ENCODE measurements at places on chromosomes 5 and 9. TPM values are rescaled to one million over a fixed set of nuclear protein-coding genes. Genes with fewer than 3 reads are reported as not detected.

DNA sequence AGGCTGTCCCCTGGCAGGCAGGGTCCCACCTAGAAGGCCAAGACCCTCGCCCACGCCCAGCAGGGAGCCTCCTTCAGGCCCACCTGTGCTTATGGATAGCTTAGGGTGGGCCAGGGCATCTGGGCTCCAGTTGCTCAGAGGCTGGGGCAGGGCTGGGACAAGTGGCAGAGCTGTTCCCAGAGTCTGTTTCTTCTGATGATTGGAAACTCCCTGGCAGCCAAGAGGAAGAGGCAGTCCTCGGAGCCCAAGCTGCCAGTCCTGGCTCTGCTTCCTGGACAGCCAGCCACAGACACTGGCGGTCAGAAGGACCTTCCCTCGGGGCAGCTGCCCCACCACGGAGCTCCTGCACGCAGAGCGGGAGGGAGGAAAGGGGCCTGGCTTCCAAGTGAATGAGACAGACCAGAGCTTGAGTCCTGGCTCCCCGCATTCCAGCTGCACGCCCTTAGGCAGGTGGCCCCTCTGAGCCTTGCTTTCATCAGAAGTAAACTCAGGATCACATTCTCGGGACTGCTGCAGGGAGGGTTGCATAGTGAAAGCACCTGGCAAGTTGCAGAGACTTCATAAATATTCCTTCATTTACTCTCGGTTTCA lies 37.9 kb upstream of the GABRP start:
- DNase-seq = no peak

Gene CCDC152
- polyA plus RNA-seq = 0.91 TPM

- DNase-seq = no peak
These were observed 42.9 kb downstream of the SHC3 start for GRCh38 chr9:89135591-89136166.

GRCh38 chr9:21565155-21565554 lies 83.0 kb upstream of the IFNE start:
- no peak for DNase-seq

Gene FSTL4
- not detected for polyA plus RNA-seq

GRCh38 chr9:126536131-126536530 lies 77.6 kb upstream of the LMX1B start:
- no peak for DNase-seq

All from BJ (cell line).